ENCODE measurements at places on chromosomes 2 and 18.
A peak's percentile ranks its signal among the peaks of the same experiment; 100 is the strongest.

DNA sequence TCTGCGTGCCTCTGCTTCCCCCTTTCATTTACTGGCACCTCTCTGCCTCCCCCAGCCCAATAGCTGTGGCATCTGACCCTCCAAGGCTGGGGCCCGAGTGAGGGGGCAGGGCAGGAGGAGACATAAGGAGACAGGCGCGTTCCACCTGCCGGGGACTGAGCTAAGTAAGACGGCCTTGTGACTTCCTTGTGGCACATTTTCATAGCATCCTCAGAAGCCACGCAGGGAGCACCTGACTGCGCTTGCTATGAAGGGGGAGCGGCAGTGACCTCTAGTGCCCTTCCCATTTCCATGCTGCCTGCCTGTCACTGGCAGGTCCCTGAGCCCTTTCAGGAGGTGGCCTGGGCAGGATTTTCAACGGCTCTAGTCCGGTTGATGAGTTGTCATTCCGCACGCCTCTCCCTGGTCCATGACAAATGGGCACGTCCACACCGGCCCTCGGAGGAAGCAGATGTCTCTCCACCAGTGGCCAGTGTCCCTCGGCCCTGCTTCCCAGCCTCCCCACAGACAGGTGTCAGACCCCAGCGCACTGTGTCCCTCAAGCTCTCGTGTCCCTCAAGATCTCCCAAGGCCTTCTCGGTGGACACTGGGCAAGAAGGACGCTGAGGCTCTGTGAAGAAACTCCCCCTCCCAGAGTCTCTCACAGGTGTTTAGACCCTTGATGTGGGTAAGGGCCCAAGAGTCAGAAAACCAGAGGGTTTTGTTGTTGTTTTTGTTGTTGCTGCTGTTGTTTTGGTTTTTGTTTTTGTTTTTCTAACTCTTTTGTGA, 42.7 kb downstream of the CYP26B1 start:
- DNase-seq = no peak

GRCh38 chr2:3704692-3705091, 1.3 kb downstream of the DCDC2C start:
- DNase-seq = no peak

DNA sequence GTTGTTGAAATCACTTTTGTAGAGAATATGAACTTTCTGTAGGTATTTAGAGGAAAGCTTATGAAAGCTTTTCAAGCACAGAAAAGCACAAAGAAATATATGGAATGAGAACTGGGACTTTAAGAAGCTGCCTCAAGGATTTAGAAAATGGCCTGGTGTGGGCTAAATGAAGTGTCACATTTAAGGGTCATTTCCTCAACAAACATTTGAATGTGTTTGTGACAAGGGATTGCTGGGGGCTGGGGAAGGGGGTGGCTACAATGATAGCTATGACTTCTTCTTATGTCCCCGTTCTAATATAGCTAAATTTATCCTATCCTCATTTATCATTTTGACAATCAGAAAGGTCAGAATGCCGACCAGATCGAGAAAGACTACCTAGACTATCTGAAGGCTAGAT, 69.2 kb downstream of the DLGAP1 start:
- no peak for DNase-seq

DNA sequence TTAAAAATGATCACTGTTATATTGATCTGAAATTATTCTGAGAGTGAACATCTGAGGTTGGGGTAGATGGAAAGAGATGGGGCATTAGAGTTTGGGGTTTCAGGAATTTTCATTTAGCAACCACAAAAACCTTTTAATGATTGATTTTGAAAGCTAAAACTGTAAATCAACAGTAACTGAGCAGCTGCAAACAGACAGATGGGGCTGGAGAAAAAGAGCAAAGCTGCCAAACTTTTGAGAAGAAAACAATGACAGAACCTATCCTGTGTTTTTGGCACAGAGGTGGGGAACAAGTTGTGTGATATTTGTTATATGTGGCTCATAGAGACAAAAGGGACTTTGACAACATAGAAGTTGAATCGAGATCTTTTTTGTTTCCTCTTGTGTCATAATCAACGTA, 415.8 kb upstream of the DSEL start:
- DNase-seq = no peak

DNA sequence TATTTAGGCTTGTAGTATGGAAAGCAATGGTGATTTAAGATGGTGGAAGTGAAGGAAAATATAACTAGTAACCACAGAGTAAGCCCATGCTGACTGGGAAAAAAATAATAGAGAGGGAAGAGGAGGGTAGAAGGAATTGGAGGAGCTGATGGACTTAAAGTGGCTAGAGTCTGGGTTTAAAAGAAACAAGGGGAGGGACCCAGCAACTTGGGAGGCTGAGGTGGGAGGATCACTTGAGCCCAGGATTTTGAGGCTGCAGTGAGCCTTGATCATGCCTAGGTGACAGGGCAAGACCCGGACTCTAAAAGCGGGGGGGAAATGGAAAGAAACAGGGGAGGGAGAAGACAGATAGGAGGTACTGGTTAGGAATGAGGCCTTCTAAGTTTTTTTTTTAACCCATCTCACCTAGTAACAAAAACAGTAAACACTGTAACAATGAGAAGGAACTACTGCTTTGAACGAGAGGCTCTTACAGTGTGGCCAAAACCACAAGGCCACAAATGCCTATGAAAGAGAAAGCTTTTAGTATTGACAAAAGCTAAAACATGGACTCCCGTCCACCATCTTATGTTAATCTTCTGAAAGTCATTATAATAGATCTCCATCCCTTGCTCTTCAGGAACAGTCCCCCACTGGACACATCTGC, 26.6 kb downstream of the METTL8 start:
- no peak for DNase-seq

DNA sequence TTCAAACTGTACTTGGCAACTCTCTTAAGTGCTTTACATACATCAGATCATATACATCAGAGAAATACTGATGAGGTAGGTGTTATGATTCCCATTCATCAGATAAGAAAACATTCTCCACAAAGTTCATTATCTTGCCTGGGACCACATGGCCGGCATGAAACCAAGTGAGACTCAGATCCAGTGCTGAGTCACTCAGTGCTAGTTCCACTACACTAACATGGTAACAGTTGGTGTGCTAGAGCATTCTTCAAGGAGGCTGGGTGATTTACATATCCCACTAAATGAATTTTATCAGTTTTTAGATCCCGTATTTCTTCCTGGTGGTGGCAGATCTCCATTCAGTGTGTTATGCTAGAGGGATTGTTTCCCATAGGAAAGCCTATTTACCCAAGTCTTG, 772.0 kb downstream of the CNTNAP5 start:
- no peak for DNase-seq

DNA sequence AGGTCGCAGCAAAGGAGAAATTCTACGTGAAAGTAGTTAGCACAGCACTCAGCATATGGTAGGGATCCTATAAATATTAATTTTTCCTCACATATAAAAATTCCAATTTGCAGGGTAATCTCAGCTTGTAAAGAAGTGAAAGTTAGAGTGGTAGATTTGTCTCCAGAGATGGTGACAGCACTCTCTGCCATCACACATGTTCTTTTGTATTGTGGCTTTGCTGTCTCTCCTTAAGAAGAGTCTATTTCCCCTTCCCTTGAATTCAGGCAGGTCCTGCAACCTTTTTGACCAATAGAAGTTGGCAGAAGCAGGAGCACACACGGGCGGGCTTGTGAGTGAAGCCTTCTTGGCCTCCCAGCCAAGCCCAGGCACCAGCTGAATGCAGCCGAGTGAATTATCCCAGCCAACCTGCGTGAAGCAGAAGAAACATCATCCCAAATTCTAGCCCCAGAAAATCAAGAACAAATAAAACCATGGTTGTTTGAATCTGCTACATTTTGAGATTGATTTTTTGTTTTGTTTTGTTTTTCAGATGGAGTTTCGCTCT, 107.8 kb upstream of the COPS8 start:
- no peak for DNase-seq

DNA sequence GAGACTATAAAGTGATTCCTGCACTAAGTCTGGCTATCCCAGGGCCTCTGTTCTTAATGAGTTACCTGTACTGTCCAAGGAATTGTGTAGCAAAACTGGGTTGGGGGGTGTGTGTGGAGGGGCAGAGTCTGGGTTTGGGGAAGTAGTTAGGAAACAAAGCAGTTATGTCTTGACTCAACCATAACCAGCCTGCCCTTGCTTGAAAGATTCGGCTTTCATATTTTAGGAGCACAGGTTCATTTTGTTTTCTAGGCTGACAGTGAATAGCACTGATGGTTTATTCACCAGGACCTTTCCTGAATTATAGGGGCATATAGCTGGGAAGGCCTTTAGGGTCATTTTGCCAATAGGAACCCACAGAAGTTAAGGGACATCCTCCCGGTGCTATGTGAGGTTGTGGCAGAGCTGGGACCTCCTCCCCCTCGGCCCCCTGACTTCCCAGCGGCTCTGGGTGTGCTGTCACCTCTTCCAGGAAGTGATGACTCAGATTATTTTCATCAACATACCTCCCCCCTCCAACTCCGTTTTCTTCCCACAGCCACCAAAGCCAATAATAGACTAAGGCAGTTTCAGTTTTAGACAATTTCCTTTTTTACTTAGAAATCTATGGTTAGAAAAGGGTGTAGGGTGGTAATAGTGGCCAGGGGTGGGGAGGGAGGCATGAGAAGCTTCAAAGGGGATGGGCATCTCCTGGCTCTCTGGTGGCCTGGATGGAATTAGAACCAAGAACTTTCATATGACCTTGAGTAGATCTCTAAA, 44.8 kb downstream of the SETBP1 start:
- DNase-seq = peak; percentile 34

- no peak for DNase-seq
Observed at GRCh38 chr2:71609441-71609840, 156.1 kb downstream of the DYSF start.

DNA sequence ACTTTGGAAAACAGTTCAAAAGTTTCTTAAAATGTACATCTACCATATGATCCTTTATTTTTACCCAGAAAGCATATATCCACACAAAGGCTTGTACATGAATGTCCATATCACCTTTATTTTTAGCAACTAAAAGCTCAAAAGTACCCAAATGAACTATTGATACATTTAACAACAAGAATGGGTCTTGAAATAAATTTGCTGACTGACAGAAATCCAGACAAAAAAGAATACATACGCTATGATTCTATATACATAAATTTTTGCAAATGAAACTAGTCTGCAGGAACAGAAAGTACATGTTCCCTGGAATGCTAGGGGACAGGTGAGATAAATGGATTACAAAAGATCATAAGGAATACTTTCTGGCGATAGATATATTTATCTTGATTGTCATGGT, 96.3 kb upstream of the KYNU start:
- DNase-seq = no peak

- no peak for DNase-seq
Observed at GRCh38 chr2:71995067-71995665, 152.5 kb downstream of the CYP26B1 start.

DNA sequence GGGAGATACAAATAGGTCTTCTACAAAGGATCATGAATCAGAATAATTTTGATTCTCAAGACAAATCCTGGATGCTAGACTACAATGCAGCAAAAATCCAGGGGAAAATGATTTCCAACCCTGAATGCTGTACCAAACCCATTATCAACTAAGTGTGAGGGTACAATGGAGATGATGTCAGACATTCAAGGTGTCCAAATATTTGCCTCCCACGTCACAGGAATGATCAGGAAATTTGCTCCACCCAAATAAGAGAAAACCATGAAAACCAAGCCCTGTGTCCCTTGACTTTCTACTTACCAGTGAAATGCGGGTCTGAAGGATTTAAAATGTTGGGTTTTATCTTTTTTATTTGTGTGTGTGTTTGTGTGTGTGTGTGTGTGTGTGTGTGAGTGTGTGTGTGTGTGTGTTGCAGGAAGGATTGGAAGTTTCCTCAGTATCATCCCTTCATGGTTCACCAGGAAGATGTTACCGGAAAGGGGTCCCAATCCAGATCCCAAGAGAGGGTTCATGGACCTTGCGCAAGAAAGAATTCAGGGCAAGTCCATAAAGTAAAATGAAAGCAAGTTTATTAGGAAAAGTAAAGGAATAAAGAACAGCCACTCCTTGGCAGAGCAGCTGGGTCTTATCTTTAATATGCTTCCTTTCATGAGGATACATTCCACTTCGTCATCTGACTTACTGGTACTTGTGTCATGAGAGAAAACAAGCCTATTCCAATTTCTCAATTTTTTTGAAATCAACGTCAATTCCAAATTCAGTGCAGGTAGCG, 61.1 kb upstream of the ID2 start:
- no peak for DNase-seq

GRCh38 chr2:159605441-159606178, 10.7 kb downstream of the BAZ2B start:
- DNase-seq = no peak

All from Calu3 (cell line).